ENCODE measurements at places on chromosomes 2 and 18. TPM values are rescaled to one million over a fixed set of nuclear protein-coding genes. Genes with fewer than 3 reads are reported as not detected.

Gene TMEM169
- 0.26 TPM for total RNA-seq

Gene KIAA2012
- not detected for total RNA-seq

Gene MTIF2
- total RNA-seq = 40.6 TPM

Gene SP9
- total RNA-seq = not detected

Gene ITPRIPL1
- total RNA-seq = 2.7 TPM

Gene ABCG8
- total RNA-seq = not detected

Gene ADRA2B
- not detected for total RNA-seq

Gene FHL2
- 85.7 TPM for total RNA-seq

Data from bronchial smooth muscle cell (primary cell).